ENCODE measurements at places on chromosomes 3 and 15. TPM values are rescaled to one million over a fixed set of nuclear protein-coding genes. Genes with fewer than 3 reads are reported as not detected.

SCN11A gene
- under 0.01 TPM for total RNA-seq

TRPM1 gene
- under 0.01 TPM for total RNA-seq

PLS1 gene
- total RNA-seq = 1.6 TPM

GOLGA8Q gene
- total RNA-seq = 0.43 TPM

SNX22 gene
- 0.32 TPM for total RNA-seq

RFT1 gene
- 9.0 TPM for total RNA-seq

TTLL13 gene
- under 0.01 TPM for total RNA-seq

RLBP1 gene
- not detected for total RNA-seq

TMEM207 gene
- total RNA-seq = not detected

ALS2CL gene
- total RNA-seq = 2.6 TPM

SI gene
- not detected for total RNA-seq

NMNAT3 gene
- total RNA-seq = 0.86 TPM

ATP1B3 gene
- 82.5 TPM for total RNA-seq

Measured in fibroblast of villous mesenchyme (primary cell).